ENCODE measurements at places on chromosomes 1 and 21.
A peak's percentile ranks its signal among the peaks of the same experiment; 100 is the strongest.

DNA sequence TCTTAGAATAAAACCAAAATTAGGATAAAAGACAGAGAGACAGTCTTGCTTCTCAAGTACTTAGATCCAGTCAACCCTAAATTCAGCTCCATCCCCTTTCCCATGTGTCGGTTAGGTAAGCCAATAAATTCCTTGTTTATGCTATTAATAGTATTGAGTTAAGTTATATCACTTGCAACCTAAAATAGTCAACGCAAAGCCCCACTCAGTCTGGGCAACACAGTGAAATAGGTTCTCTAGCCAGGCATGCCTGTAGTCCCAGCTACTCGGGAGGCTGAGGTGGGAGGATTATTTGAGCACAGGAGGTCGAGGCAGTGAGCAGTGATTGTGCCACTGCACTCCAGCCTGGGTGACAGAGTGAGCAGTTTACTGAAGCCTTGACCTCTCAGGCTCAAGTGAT lies 14.6 kb downstream of the TAF13 start:
- no peak for DNase-seq

DNA sequence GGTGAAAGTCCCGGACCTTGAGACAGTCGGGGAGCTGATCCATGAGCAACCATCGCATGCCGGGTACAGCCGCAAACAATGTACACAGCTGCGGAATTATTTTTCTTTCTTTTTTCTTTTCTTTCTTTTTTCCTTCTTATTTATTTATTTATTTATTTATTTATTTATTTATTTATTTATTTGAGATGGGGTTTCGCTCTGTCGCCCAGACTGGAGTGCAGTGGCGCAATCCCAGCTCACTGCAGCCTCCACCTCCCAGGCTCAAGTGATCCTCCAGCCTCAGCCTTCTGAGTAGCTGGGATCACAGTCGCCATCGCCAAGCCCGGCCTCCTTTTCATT lies 2.6 kb upstream of the PERM1 start:
- no peak for DNase-seq

DNA sequence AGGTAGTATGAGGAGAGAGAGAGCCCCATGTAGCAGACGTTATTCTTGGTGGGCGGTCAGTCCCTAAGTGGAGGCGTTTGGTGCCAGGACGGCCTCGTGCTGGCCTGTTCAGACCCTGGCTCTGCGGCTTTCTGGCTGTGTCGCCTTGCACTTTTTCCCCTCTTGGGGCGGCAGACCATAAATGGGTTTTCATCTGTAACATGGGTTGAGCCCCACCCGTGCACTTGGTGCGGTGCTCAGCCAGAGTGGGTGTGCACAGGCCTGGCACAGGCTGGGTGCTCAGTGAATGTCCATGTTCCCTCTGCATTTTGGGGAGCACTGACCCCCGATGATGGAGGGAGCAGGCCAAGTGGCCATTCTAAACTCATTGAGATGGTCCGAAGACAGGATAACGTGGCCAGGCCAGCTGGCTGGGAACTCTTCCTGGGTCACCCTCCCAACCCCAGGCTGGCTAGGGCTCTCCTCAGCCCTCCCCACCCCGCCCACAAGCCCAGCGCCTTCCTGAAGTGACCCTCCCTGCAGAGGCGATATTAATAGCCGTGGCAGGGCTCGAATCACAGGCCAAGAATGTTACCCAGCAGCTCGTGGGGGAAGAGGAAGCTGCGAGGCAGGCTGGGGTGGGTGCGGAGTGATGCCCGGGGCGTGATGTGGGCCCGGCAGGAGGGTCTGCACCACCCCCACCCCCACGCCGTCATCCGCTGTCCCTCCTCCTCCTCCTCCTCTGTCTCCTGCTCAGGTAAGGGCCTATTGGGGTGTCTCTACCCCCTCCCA lies 78.5 kb downstream of the ARHGEF10L start:
- DNase-seq, result no peak

- peak; percentile 42 for DNase-seq
Observed at GRCh38 chr1:109161858-109162606, 48.1 kb downstream of the ELAPOR1 start.

DNA sequence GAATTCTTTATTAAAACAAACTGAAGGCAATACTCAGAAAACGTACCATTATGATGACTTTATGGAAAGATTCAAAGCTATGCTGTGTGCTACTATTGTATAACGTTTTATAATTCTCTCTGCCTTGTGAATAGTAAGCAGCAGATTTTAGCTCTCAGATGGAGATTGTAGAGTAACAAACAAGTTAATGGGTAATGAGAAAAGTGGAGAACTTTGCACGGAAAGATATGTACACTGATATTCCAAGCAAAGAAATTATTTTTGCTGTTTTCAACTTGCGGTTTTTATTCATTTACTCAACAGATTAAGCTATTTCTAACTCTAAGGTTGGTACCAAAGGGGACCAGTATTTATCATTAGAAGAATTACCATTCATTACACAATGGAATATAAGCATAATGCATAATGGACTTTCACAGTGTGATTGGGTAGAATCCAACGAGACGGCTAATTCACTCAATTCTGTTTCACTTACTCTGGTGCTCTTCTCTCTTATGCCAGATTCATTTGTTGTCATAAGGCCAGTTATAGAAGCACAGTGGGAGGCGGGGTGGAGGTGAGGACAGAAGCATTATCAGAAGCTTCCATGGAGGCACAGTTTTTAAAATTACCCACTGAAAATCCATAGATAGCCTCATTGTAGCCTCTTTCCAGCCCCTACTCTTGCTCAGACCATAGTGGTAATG lies 38.6 kb downstream of the ATP1B1 start:
- DNase-seq, result no peak

- DNase-seq, result no peak
Observed at GRCh38 chr1:162110910-162111309, 41.4 kb downstream of the NOS1AP start.

- no peak for DNase-seq
Observed at GRCh38 chr1:166083887-166084286, 82.9 kb downstream of the FAM78B start.

- DNase-seq, result no peak
Observed at GRCh38 chr1:180939073-180939710, 26.5 kb downstream of the KIAA1614 start.

DNA sequence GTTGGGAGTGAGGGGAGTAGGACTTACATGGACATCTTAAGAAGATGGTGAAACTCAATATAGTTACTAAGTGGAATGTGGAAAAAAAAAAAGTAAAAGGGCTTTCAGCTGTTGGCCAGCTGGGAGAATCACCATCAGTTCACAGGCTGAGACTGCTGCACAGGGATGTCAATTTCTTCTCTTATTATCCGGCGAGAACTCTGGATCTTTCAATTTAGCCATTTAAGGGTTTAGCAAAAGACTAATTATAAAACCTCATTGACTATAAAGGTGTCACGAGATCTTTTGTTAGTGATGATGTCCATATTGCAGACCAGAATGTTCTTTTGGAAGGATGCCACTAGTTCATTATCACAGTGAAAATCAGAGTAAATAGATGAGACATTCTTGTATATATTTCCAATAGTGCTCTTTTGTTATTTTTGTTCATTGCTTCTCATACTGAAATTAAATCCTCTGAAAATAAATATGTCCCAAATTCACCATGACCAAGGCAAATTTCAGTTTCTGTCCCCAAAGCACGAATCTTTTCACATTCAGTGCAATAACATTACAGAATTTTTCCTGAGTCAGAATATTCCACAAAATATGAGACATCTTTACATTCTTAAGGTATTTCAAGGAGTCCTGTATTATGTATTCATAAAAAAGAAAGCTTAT lies 266.1 kb downstream of the DNM3 start:
- DNase-seq, result no peak

DNA sequence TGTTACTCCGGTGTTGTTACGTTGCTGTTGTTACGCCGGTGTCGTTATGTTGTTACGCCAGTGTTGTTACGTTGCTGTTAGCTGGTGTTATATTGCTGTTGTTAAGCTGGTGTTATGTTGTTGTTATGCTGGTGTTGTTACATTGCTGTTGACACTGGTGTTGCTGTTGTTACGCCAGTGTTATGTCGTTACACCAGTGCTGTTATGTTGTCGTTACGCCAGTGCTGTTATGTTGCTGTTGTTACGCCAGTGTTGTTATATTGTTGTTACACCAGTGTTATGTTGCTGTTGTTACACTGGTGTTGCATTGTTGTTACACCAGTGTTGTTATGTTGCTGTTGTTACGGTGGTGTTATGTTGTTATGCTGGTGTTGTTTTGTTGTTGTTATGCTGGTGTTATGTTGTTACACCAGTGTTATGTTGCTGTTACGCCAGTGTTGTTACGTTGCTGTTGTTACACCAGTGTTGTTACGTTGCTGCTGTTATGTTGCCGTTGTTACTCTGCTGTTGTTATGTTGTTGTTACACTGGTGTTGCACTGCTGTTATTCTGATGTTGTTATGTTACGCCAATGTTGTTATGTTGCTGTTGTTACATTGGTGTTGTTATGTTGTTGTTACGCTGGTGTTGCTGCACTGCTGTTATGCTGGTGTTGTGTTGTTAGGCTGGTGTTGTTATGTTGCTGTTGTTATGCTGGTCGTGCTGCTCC lies 25.6 kb downstream of the H6PD start:
- DNase-seq, result no peak

DNA sequence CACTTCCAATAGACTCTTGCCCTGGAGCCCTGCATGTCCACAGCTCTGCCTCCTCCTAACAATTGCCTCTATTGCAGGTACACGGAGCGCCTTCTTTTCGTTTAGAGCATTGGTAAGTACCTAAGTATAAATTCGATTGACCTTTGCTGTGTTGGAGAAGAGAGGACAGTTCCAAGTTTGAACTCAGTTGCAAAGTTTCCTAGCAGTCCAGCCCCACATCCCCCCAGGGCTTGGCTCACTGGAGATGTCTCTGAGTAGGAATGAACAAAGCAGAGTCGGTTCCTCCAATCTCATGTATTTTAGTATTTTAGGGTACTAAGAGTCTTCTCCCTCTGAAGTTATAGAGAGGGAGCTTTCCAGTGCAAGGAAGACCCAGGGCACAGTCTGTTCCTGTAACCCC lies 238.9 kb upstream of the AJAP1 start:
- no peak for DNase-seq

- DNase-seq, result no peak
Observed at GRCh38 chr1:204139952-204140351, 11.9 kb downstream of the ETNK2 start.

DNA sequence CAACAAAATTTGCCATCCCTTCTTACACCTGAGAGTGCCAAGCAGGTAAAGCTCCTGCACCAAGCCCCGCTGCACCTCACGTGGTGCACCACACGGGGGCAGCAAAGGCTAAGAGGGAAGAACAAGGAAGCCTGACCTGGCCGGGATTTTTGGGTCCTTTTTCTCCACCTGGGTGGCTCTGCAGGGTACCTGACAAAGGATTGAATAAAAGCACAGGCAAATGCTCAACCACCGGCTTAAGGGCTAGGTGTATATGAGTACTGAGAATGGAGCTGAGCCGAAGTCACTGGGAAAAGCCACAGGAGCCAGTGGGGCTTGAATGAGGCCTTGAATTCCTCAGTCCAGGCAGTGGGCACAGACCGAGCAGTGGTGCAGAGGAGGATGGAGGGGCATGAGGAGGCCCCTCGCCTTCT lies 36.4 kb downstream of the ZNF697 start:
- DNase-seq, result peak; percentile 44

DNA sequence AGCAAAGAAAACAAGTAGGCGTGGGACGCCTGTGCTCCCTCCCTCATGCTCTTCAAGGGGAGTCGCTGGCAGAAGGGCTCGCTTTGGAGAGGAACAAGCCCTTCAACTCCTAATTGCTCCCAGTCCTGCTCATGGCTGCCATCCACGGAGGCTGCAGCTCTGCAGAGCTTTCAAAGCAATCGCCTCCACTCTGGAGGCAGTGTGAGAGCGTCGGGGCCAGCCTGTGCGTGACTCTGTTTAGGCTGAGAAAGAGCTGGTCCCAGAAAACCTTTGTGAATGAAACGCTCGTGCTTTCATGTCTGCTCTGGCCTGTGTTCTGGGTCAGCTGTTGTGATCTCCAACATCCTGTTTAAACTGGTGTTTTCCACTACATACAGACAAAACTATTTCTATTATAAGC lies 23.9 kb upstream of the RUNX1 start:
- DNase-seq, result no peak

GRCh38 chr1:107695341-107695740 lies 269.6 kb downstream of the VAV3 start:
- no peak for DNase-seq

- no peak for DNase-seq
Observed at GRCh38 chr1:43065191-43065590, 106.5 kb upstream of the SLC2A1 start.

DNA sequence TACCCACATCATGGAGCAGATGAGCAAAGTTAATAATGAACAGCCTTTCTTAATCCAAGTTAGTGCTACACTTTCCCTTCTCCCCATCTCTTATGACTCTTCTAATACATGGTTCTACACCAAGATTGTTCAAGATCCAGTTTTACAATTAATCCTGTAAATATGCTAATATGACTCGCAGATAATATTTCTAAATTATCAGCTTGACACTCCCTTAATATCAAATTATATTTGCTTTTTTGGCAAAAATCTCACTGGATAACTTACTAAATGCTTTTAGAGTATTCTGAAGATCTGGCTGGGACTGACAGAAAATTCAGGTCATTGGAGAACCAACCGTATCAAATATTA lies 24.4 kb upstream of the CR1L start:
- DNase-seq, result no peak
